NCI-H1092 (cell line): ENCODE measurements at places on chromosomes 12 and 14.

DNA sequence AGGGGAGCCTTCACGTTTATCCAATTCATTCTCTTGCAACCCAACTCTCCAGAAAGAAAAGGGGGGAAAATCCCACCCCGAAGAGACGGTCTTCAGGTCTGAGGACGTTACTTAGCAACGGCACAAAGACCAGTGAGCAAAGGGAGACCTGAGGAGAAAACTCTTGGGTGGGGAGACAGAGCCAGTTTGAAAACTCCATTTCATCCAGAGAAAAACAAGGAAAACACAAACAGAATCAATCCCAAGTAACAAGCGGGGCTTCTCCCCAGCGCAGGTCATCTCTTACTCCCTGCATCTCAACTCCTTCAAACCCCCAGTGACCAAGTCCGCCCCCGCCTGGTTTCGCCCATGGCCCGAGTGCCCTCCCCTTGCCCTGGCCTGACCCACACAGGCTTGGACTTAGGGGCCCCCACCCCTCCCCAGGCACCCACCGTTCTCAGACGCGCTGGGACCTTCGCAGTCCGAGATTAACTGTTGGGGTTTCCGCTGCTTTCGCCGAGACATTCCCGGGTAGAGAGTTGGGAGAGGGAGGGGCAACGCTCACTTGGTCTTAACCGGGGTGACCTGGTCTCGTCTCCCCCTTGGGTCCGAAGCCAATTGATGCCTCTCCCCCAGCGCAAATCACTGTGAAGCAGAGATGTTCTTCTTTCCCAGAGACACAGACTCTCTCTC, 10.4 kb upstream of the SALL2 start:
- no peak for DNase-seq

DNA sequence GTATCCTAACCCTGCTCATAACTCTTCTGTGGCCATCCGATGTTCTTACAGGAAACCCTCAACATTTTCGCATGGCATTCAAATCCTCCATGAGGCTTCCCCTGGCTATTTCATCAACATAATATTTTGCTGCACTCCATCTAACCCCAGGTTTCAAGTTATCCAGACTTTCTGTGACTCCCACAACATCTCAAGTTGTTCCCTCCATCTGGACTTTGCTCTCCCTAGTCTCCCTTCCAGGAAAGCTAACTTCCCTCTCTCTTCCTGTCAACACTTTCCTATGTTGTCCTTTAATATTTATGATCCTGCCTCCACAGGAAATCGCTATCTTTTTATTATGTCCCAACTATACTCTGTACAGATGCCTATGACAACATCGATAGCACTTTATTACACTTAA, 146.1 kb downstream of the METTL25 start:
- no peak for DNase-seq

- peak; percentile 18 for DNase-seq
Measured at GRCh38 chr12:96995861-96996260, 88.8 kb downstream of the NEDD1 start.

GRCh38 chr12:27504507-27504906, 19.5 kb upstream of the PPFIBP1 start:
- DNase-seq, result no peak

DNA sequence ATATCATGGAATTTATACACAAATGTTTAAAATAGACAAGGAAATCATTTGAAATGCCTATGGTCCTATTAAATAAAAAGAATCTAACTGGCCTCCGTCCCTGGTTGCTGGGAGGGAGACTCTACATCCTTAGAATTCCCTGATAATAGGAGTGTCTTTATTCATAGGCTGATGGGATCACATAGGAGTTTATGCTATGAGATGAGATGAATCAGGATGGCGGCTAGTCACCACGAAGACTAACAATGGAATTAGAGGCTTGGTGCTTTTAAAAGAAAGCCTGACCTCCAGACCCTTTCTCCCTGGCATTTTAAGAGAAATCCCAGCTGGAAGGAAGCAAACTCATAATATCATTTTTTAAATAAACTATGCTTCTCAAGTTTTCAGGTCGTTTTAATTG, 69.7 kb downstream of the SEC23A start:
- DNase-seq, result no peak

DNA sequence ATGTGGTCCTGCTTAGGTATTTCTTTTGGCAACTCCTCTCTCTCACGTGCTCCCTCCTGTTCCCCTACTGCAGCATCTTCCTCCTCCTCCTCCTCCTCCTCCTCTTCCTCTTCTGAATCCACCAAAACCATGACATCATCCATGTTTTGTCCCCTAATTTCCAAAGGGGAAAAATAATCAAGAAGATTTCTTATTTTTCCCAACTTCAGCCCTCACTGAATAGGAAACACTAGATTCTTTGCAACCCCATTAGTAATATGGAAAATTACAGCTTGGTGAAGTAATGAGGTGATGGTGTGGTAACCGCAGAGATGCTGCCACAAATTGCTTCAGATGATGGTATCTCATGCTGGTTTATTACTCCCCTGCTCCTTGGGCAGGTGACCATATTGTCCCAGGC, 7.5 kb upstream of the WSB2 start:
- no peak for DNase-seq

DNA sequence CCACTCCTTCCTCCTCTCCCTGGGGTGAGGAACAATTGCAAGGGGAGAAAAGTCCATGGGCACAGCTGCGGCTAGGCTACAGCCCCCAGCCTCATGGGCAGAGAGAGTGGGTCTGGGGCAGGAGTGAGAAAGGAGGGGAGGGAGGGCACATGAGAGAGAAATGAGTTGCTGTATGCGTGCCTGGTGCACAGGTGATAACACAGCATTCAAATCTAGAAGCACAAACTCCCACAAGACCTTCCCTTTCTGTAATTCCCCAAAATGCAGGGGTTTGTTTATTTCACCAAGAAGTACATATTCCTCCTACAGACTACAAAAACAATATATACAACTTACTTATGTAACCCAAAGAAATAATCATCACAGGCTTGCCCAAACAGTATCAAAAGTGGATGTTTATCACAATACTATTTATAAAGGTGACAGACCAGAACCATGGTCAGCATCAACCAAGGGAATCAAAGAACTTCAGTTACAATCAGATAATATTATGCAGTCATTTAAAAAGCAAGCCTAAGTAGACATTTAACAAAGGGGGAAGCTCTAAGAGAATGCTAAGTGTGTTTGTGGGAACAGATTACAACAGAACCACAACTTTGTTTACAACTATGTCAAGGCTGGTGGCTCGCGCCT, 54.2 kb downstream of the ITPK1 start:
- no peak for DNase-seq
